ENCODE measurements at places on chromosomes 3 and 15. TPM values are rescaled to one million over a fixed set of nuclear protein-coding genes. Genes with fewer than 3 reads are reported as not detected.

DNA sequence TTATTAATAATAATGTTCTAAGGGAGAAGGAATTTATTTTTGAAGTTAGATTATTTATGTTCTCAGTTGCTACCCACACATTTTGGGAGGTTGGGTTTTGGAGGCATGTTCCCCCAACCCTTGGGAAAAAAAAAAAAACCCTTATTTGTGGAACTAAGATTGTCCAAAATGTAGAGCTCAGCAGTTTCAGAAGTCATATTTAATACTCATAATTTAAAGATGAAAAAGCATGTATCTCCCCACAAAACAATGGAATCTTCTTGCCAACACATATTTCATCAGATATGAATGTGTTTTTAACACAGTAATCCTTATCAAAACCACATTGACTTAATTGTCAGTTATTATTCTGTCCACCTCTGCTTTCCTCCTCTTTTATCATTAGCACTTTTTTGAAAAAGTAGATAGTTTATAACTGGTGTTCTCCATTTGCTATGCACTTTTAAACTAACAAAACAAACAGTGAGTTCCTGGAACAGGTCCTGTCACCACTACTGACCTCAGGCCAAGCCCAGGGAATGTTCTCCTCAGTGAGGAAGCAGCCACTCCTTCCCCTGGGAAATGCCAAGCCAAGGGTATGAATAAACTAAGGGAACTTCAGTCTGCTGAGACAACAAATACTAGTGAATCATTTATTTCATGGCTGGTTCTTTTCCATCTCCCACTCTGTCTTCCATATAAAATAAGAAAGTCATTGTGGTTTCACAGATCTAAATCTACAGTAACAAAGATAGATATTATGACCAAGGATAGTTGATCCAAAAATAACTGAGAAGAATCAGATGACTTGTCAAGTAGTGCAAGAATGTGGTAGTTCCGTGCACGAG lies 414.4 kb upstream of the ALCAM start:
- H3K4me1 ChIP-seq, result no peaks in the 10 kb centered on the region
- H3K27me3 ChIP-seq, result no peaks in the 10 kb centered on the region
- no peak for DNase-seq
- no peaks in the 10 kb centered on the region for H3K36me3 ChIP-seq
- no peak overlapping the region for H3K4me3 ChIP-seq
- no peak overlapping the region for H3K27ac ChIP-seq

MESP2 gene
- total RNA-seq, result 0.47 TPM

SLC12A1 gene
- total RNA-seq, result 201 TPM

CHRM5 gene
- total RNA-seq, result 0.06 TPM

DNA sequence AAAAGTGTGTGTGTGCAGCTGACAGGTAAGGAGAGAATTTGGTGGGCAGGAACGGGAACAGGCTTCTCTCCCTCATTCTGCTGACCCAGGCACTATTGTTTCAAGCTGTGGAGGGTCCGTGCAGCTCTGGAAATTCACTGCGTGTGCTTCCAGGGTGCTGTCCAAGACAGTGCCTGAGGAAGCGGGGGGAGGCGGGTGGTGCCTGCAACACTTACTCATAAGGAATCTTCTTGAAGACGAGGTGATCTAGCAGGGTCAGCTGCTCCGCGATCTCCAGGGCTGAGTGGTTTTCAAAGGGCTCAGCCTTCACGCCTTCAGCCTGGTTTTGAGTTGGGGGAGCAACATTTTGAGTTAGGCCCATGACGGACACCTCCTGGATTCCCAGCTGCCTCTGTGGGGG lies 46.6 kb upstream of the CTSH start:
- H3K27me3 ChIP-seq, result no peaks in the 10 kb centered on the region
- peaks cover 33% of the 10 kb centered on the region for H3K4me1 ChIP-seq
- H3K4me3 ChIP-seq, result no peak overlapping the region
- H3K27ac ChIP-seq, result peak overlapping the region; percentile 50

DNA sequence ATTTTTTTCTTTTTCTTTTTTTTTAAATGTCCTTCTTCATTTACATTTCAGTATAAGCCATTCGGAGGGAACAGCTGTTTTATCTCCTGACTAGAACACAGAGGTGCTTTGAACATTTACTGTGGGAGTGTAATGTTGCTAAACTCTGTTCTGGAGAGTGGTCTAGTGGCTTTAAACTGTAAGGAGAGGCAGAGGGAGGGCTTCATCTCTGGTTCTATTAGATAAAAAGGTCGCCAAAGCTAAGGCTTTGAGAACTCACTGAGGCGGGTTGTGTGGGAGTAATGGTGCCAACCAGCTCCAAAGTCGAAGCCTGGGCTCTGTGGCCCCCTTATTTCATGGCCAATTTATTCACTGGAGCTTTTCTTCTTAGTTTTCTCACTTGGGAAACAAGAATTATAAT lies 133.2 kb downstream of the ANXA2 start:
- no peaks in the 10 kb centered on the region for H3K27me3 ChIP-seq
- no peaks in the 10 kb centered on the region for H3K36me3 ChIP-seq
- no peak overlapping the region for H3K27ac ChIP-seq
- no peak overlapping the region for H3K4me3 ChIP-seq
- H3K4me1 ChIP-seq, result peaks cover 3% of the 10 kb centered on the region

DNA sequence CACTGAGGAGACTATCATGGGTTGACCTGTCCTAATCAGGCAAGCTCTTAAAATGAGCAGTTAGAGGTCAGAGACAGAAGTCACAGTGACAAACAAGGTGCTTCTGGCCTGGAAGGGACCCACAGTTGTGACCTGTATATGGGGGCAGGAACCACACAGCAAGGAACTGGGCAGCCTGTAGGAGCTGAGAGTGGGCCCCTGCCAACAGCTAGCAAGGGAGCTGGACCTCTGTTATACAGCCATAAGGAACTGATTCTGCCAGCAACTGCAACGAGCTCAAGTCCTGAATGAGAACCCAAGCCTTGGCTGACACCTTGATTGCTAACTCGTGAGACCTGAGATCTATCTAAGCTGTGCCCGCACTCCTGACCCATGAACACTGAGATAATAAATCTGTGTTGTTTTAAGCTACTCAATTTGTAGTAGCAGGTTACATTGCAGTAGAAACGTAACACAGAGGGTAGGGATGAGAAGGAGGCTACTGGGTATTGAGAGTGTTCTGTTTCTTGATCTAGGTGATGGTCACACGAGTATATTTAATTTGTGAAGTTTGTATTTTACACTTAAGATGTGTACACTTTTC lies 44.5 kb upstream of the MAGI1 start:
- DNase-seq, result peak; percentile 77
- no peaks in the 10 kb centered on the region for H3K36me3 ChIP-seq
- H3K4me1 ChIP-seq, result no peaks in the 10 kb centered on the region
- no peak overlapping the region for H3K27ac ChIP-seq

All from kidney (tissue), 22 donors.